Kidney glomerular epithelial cell (primary cell): ENCODE measurements at places on chromosomes 7 and 10.
A peak's percentile ranks its signal among the peaks of the same experiment; 100 is the strongest.

DNA sequence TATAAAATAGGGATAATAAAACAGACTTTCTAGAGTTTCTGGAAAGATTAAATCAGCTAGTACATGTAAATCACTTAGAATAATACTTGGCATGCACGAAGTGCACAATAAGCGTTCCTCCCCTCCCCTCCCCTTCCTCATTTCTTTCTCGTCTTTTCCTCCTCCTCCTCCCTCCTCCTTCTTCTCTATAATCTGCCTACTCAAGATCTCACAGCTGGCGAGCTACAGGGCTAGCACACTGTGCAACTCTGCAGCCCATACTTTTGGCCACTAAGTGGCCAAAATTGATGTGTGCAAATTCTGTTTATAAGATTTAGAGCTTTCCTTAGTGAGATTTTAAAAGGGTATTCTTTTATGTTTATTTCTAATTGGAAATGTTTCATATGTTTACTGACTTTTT, 565.3 kb downstream of the PHTF2 start:
- DNase-seq: no peak

DNA sequence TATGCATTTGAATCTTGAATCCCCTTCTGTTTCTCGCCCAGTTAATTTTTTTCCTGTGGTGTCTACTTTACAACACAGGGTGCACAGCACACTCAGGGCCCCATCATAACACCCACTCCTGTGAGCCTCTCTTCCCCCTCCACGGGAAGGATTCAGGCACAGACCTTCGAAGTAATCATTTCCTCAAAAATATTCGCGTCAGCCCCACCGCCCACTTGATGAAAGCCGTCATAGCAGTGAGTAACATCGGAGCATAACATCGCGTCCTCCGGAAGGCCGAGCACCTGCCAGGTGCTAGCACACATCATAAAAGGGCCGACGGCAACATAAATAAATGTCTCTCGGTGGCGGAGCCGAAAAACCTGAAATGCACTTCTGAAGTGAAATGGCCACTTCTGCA, 201.7 kb upstream of the ADARB2 start:
- no peak for DNase-seq

DNA sequence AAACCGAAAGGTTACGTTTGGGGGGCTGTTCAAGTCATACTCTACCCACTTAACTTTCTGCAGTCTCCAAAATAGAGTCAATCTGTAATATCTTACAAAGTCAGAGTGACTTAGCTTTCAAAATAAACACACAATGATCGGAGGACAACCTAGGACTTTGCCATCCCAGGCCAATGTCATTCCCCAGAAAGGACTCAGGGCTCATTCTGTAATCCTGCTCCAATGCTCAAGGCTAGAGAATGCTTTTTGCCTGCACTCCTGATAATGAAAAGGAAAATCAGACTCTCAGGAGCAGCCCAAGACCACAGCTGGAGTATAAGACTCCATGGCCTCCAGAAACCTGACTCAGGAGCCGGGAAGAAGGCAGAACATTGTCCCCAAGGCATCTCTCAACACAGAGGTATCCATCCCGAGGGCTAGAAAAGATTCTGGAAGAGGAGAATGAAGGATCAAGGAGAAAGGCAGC, 28.5 kb upstream of the ASCC1 start:
- DNase-seq: no peak

DNA sequence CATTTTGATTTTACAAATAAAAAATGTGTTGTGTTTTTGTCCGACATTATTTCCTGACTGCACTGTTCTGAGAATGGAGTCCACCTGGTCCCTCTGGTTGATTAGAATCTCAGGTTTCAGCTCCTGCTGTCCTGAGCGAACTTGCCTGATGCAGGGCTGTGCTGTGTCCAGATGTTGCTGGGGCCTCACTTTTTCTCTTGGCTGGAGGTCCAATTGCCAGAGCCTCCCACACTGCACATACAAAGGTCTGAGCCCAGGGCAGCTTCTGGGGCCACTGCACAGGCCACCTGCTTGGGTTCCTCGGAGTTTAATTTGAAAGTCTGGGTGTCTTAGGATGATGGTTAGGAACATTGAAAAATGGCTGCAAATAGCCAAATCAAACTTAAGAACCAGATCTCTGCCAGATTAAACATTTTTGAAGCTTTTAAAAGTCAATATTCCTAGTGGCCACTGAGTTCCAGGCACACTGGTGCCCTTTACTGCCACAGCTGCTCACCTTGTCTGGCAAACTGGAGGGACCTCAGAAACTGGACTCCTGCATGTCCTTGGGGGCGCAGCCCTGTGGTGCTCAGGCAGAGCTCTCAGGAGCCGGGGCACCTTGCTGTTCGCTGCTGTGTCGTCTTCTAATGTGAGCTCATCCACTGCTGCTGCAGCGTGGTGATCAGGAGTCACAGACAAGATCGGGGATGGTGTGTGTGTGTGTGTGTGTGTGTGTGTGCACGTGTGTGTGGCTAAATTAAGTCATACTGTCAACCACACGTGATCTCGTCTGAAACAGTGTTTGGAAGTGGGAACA, 75.0 kb downstream of the WDR37 start:
- DNase-seq: no peak

DNA sequence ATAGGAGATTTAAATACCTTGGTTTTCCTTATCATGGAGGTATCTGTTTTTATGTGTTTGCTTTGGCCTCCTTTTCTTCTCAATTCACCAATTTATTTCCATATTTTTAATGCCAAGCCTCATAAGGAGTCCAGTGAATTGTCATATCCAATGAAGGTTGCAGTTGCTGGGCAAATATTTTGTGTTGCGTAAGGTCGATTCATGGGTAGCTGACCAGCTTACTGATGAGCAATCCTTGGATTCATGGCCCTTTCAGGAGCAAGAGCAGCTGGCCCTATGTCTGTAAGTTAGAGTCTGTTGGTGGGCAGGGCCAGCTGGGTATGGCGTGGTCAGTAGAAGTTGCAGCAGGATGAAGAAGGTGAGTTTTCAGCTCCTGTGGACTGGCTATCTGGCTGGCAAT, 182.9 kb downstream of the PFKFB3 start:
- peak; percentile 57 for DNase-seq

GRCh38 chr7:134191876-134192275, 64.7 kb downstream of the LRGUK start:
- no peak for DNase-seq

DNA sequence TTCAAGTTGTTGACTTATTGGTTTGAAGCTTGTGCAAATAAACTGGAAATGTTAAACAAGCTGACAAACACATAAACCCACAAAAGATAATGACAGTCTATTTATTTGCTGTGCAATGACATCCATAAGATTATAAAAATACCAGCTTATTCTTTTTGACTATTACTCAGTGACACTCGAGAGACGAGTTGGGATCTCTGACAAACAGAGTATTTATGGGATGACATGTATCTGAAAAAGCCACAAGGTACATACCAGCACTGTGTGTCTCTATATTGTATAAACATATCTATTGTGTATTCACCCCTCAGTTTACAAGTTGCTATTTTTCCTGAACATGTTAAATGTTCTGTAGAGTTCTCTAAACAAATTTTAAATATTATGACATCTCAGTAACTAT, 88.9 kb downstream of the CHRM2 start:
- DNase-seq: no peak

GRCh38 chr7:128378637-128379036, 17.1 kb upstream of the PRRT4 start:
- DNase-seq: no peak

DNA sequence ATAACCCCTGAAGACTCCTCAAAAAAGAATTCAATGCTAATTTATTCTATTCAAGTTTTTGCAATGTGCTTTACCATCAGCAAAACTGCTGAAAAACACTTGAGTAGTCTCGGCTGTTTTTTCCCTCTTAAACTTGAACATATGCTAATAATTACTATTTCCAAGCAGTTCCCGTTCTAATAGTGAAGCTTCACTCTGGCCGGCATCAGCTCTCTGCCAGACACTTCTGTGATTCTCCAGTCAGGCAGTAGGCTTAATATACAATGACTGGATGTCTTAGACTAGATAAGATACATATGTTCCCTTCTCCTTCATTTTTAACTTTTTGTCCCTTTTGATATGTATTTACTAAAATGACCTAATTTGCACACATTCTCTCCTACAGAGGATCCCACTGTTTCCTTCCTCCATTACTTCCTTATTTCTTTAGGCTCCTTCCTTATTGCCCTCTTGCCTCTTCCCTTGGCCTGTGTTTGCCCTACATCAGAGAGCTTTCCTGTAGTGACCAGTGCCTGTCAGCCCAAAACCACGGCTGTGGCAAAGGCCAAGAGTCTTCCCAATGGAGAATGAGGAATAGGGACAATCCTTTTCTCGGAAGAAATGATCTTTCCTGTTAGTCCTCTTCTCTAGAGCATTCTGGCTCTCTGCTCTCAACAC, 23.5 kb downstream of the HEPACAM2 start:
- DNase-seq: no peak

DNA sequence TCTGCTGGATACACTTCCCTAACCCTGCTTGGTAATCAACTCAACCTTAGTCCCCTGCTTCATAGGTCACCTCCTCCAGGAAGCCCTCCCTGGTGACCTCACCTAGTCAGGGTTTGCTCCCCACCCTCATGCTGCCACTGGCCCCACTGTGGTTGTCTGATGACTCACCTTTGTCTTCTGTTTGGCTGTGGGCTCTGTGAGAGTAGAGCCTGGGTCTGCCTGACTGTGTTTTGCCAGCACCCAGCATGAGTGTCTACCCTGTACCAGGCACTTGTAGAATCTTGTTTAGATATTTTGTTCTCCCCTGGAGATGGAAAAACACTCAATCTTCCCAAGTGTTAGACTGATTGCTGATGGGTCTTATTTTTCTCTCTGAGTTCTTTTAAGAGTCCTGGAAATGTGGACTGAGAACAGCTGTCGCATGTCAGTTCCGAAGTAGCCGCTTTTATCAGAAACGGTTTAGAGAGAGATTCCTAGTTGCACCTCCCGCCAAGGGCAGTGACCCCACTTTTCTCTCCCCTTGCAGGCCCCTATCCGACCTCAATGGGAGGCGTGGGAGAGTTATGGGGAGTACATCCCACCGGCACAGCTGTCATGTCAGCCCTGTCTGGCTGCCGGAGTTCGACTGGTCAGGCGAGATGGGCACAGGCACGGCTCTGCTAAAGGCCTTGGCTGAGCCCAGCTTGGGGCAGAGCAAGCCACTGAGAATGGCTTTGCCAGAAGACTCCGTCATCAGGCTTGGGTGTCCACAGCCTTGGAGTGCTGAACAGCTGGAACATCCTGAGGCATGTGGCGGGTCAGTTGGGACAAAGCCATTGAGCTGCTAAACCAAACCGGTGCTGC, 134.3 kb downstream of the GRK5 start:
- DNase-seq: peak; percentile 75

- no peak for DNase-seq
Observed at GRCh38 chr7:70681469-70682350, 450.2 kb upstream of the GALNT17 start.

GRCh38 chr10:73892310-73893030, 18.1 kb upstream of the CAMK2G start:
- DNase-seq: no peak

DNA sequence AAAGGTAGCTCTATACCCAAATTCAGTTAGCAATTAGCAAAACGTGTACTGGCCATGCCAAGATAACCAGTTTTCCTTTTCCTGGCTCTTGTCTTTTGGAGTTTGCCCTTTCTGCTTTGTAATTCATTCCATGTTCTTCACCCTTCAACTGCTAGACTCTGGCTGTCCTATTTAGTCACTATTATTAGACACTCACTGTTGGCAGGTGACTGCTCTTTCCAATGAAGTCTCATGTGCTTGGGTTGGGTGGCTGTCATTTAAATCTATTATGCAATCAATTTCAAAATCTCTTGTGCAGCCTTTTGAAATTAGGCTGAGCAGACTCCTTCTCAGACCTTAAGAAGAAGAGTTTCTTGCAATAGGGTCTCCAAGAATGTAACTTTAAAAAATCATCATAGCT, 266.5 kb downstream of the GPR158 start:
- no peak for DNase-seq

DNA sequence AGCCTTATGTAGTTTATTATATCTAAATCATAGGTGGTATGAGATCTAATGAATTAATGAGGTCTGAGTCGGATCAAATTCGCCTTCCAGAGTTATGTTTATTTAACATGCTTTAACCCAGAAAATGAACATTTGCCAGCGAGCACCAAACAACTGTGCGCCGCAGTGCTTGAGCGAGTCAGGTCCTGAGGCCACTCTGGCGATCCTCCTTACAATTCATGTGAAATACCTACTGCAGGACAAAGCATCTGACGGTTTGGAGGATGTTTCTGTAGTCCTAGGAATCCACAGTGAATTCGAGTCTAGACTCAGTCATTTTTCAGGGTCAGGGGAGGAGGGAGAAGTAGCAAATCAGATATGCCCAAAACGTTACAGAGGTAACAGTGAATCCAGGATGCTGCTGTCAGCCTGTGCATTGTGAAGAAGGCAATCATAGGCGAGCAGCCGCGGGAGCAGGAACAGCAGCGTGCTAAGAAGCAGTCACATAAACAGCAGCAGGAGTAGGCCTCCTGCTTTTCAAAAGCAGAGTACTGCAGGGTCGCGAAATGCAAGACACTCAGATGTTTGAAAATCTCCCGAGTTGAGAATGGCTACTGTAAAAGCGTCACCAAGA, 120.2 kb downstream of the CACNB2 start:
- DNase-seq: no peak

DNA sequence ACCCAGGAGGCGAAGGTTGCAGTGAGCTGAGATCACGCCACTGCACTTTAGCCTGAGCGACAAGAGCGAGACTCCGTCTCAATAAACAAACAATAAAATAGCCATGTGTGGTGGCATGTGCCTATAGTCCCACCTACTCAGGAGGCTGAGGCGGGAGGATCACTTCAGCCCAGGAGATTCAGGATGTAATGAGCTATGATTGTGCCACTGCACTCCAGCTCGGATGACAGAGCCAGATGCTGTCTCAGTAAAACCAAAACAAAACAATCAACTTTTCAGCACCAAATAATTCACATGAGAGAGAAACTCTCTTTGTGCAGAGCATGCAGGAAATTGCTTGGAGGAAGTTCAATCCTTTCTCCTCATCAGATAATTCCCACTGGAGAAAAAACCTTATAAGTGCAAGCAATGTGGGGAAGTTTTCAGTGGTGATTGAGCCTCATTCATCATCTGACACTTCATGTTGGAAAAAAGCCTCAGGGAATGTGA, 13.4 kb upstream of the FIS1 start:
- DNase-seq: no peak

- DNase-seq: no peak
Observed at GRCh38 chr7:121447243-121447910, 51.3 kb upstream of the FAM3C start.

DNA sequence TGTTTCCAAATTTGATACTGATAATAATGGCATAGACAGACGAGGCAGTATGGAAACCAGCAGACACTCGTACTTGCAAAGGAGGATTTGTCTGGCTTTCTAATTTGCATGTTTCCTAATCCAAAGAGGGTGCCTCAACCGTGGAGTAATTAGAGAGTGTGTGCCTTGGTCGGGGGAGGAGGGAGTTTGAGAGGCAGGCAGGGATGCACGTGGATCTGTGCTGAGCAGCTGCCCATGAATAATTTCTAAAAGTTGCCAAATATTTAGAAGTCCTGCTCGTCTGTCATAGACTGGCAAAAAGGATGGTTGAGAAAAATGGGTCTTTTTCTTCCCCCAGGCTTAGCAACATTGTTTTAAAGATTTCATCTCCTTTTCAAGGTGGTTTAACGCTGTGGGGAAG, 69.4 kb downstream of the PTPRE start:
- DNase-seq: no peak

- no peak for DNase-seq
Observed at GRCh38 chr7:57437581-57437980, 12.4 kb upstream of the ZNF716 start.
